Stimulated activated CD4-positive, alpha-beta T cell treated with anti-CD3 and anti-CD28 coated beads, Interleukin-12 subunit alpha, Interleukin-12 subunit beta, amount 100 ng/mL, for 24 hours (primary cell): ENCODE measurements at places on chromosomes 6 and 20.

GRCh38 chr6:32149932-32150870 lies 1.5 kb downstream of the PRRT1 start:
- DNase-seq: no peak

DNA sequence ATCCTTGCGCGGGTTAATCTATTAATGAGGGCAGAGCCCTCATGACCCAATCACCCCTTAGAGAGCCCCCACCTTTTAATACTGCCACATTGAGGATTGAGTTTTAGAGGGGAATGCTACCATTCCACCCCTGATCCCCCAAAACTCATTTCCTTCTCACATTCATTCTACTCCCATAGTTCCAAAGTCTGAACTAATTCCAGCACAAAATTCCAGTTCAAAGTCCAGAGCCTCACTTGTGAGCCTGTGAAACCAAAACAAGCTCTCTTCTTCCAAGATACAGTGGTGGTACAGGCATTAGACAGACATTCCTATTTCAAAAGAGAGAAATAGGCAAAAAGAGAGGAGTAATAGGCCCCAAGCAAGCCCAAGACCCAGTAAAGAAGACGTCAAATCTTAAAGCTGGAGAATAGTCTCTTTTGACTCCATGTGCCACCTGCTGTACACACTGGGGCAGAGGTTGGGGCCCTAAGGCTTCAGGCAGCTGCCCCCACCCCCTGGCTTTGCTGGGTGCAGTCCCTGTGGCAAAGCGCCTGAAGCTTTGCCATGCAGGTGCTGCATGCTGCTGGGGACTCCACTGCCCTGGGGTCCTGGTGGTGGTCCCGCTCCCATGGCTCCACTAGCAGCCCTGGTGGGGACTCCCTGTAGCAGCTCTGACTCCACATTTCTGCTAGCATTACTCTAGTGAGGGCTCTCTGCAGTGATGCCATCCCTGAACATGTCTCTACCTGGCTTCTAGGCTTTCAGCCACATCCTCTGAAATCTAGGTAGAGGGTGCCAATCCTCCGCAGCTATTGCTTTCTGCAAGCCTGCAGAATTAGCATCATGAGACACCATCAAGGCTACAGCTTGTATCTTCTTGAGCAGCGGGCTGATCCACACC lies 41.3 kb downstream of the RSPH3 start:
- no peak for DNase-seq

DNA sequence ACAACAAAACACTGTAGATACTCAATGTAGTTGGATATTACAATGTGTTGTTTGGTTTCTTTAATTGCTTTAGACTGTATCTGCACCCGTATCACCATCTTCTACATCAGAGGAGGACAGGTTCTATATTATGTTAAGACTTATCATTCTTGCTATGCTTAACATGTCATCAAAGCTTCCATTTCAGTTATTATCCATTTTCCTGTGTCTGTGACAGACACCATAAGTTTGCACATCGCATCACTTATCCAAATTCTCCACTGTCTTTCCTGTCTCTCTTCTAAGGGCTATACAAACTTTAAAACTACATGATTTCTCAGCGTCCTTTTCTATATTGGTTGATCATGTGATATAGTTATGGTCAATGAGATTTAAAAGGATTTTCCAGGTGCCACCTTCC lies 719.0 kb downstream of the TBC1D32 start:
- no peak for DNase-seq

GRCh38 chr20:15917283-15917682 lies 656.0 kb downstream of the KIF16B start:
- DNase-seq: no peak

DNA sequence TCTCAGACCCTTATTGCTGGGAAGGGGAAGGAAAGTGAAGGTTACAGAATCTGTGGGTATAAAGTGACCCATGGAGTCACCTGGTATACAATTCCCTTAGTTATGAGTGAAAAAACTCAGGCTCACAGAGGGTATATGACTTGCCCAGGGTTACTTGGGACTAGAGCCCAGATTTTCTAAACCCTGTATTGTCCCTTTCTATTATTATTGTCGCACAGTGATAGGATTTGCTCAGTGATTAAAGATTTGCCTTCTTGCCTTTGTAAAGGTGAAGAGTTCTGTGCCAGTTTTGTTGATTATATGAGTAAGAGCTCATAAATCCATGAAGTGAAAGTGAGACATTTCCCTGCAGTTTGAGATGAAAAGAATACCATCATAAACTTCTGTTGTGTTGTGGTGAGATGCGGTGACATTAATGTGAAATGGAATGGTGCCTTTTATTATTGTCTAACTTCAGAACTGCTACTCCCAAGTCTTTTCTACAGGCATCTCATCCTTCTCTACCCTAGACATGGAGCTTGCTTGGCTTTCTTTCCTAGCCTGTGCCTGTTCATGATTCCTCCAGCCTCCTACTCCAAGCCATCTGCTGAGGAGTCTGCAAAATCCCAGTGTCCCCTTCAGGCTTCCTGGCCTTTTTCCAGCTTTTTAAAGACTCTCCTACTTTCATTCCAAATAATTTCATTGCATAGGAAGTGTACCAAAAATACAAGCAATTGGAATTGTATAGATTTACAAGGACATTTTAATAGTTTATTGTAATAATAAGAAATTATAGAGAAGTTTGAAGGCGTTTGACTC lies 33.5 kb upstream of the ADIG start:
- DNase-seq: no peak

GRCh38 chr20:62233684-62234083 lies 4.6 kb upstream of the OSBPL2 start:
- no peak for DNase-seq

GRCh38 chr6:11731423-11731822 lies 47.2 kb downstream of the ADTRP start:
- no peak for DNase-seq

- DNase-seq: no peak
These were observed 13.7 kb upstream of the PRDM13 start for GRCh38 chr6:99592900-99593299.
